ENCODE measurements at places on chromosomes 2 and 18.

GRCh38 chr18:78618726-78619125 lies 360.9 kb upstream of the SALL3 start:
- DNase-seq = no peak

DNA sequence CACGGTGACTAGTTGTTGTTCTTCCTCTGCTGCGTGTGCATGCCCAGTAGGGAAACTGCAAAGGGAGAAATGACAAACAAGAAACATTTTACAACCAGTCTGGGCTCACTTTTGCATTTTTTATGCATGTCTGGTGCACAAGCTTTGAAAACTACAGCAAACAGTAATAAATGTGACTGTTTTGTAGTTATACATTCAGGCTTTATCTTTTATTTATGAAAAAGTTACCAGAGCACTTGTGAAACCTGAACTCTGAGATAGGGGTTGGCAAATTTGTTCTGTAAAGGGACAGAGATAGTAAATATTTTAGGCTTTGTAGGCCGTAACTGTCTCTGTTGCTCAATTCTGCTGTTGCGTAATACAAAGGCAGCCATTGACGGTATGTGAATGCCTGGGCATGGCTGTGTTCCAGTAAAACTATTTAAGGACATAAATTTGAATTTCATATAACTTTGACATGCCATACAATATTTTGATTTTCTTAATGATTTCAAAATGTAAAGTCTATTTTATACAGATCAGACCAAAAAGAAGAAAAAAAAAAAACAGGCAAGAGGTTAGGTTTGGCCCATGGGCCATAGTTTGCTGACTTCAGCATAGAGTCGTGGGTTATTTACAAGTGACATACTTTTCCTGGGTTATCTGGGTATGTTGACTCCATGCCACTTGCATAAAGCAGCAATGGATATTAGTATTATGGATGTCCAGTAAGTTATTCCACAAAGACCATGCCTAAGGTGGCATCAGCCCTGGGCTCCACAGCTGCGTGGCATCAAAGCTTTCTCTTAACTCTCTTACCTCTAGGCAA lies 53.6 kb upstream of the EML6 start:
- no peak for DNase-seq

DNA sequence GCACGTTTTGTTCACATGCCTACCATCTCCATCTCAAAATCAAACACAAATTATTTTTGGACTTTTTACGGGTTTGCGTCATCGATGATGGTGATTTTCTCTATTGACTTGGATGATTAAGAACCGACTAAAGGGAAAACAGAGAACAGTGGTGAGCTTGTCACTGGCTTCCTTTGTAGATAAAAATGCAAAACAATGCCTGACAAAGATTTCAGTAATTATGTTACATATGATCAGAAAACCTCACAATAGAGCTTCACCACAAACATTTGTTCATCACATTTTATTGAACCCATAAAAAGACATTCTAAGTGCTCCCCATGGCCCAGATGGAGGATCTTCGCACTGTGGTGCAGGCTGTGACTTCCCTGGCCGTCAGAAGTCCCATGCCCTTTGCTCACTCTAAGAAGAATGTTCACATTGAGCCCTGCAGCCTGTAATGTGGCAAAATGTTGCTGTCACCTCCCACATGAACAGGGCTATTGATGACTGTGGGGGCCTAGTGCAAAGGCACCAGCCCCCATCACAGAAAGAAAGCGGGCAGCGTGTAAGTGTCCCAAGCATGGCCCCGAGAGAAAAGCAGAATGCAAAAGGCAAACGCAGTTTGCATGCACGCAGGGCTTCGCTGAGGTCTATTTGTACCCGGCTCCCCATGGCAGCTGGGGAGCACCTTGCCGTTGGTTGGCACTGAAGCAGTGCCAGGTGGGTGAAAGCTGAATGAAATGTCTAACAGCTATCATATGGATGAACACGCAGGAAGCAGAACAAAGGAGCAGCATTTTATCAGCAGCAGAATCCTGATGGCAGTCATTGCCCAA lies 60.6 kb downstream of the BCL2 start:
- no peak for DNase-seq

DNA sequence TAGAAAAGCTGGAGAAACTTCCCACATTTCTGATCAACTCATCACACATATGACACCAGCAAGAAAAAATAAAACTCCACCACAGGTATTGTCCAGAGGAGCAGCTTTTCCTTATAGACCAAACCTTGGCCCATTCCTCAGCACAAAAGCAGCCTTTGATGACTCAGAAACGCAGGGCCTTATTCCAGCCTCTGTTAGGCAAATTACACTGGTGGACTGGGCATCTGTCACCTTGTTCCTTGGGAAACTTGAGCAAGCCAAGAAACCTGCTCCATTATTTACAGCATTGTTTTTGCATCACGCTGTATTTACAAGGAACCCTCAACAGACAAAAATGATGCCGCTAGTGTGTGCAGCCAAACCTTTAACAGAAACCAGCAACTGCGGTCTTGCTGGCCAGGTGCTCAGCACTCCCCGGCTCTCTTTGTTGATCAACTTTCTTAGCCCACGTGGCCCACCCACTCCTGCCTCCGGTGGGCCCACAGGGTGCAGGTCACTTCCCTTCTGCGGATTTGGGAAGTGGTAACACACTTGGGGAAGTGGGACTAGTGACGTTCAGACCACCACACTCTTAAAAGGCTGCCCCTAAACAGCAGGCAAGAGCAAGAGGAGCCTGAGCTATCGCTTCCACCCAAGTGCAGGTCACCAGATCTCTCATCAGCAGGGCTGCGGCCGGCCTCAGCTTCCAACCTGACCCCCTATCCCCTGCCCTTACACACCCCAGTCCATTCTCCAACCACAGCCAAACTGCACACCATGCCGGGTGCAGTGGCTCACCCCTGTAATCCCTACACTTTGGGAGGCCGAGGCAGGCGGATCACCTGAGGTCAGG lies 1.5 kb downstream of the AP1S3 start:
- no peak for DNase-seq

DNA sequence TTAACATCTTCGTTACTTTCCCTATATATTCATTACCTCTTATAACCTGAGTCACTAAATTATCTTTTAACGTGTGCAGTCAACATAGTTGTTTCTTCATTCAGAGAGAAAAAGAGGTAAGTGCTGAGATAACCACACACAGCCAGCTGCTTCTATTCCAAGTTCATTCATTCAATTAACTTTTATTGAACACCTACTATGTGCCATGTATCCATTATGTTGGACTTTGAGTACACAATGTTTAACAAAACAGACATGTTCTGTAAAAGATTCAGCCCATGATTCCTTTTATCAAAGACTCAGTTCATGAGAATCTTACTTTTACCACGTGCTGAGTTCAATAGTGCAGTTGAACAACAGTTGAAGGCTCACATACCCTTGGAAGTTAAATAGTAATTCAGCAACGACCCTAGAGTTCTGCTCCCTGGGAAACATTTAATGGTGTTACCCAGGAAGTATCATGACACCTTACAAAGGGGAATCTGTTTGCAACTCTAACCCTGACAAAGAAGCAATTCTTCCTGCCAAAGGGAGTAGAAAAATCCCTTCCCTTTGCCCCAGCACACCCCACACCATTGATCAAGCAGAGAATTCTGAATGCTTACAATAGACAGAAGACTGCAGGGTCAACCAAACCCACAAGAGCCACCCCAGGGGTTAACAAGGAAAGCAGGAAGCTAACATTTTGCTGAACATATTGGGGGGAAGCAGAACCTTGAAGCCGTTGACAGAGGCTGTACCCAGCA lies 595.8 kb downstream of the STK39 start:
- DNase-seq = no peak

GRCh38 chr2:66830881-66831280 lies 396.0 kb downstream of the MEIS1 start:
- no peak for DNase-seq

GRCh38 chr2:140567734-140568133 lies 1563.1 kb downstream of the LRP1B start:
- DNase-seq = peak; percentile 1

GRCh38 chr2:42770288-42771131 lies 6.6 kb upstream of the OXER1 start:
- DNase-seq = no peak

GRCh38 chr2:11889101-11889850 lies 142.8 kb downstream of the LPIN1 start:
- no peak for DNase-seq

DNA sequence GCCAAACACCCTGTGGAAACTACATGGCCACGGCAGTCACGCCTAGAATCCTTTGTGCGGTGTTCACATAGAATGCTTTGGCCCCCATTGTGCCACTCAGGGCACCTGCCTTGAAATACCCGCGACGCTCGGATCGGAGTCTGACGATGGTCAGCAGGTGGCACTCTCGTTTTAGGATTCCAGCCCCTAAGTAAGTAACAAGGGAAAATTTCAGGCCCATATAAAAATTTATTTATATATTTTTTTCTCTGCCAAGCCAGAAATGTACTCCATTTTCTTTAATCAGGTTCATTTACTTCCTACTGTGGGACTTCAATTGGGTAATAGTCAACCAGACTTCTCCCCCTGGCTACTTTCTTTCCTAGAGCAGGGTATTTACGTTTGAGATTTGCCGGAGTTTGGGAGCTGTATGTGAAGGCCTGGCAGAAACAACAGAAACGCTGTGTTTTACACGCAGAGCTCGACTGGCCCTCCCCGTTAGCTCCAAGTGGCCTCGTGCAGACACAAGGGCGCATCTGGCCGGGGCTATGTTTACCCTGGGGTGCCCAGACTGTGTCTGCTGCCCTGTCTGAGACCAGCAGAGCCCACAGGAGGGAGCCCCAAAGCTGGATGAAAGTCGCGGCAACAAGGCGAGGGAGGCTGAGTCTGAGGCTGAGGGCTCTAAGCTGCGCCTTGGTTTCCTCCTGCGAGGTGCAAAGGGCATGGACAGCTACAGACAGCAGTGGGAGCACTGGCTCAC lies 41.6 kb downstream of the LRRC30 start:
- DNase-seq = peak; percentile 53

DNA sequence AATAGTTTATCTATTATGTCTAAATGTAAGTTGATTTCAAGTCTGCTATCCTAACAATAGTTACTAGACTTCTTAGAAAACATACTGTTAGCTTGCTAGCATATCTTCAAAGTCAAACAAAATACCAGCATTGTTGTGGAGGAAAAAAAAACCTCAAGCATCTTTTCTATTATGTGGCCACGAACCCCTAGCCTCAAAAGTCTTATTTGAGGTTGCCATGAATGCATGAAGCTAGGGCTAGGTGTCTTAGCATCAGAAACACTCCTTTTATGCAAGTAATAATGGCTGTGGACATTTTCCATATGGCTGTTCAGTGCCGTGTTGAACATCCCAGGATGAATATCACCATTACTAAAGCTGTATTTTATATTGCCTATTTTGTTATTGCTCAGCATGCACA lies 86.6 kb upstream of the OTX1 start:
- DNase-seq = no peak

- DNase-seq = no peak
Measured at GRCh38 chr2:191008286-191008685, 5.7 kb downstream of the STAT1 start.

DNA sequence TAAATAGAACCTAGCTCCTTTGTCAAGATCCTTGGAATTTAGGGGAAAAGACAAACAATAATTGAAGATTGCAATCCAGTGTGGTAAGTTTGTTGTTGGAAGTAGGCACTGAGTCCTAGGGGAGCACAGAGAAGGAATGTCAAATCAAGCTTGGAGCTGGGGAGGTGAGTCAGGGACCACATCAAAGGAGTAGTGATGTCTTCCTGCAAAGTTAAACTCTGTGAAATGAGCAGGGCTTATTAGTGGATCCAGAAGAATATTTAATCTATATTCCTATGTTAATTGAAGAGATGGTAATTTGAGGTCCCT lies 41.7 kb upstream of the NABP1 start:
- peak; percentile 29 for DNase-seq

GRCh38 chr2:168480356-168480755 lies 24.3 kb downstream of the CERS6 start:
- DNase-seq = no peak

DNA sequence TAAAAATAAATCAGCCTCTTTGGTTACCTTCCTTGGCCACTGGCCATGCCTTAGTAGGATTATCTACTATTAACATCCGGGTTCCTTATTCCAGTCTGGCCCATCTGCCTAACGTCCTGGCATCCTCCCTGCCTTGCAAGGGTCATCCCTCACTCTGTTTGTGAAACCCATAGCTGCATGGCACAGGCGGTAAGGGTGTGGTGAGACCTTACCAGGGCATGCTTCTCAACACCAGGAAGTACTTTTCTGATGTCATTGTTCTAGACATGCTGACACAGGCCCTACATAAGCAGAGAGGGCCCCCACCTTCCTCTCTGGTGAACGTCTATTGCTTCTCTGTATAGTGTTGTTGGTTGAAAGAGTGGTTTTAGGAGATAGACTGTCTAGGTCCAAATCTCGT lies 296.8 kb upstream of the SPRED2 start:
- DNase-seq = no peak

DNA sequence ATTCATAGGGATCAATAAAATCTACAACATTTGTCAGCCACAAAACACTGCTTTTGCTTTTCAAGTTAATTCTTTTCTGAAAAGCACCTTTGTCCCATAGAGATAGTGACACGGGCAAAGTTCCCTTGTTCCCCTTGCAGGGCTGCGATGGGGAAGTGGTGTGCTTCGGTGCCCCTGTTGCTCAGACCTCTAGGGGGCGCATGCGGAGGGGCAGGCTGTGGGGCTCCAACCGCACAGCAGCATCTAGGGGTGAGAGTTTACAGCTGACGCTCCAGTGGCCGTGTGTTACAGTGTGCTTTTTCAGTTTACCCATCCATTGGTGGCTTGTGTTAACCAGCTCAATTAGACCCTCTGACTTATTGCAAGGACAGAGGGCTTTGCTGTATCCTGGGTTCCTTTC lies 1432.2 kb upstream of the ACVR2A start:
- DNase-seq = no peak

DNA sequence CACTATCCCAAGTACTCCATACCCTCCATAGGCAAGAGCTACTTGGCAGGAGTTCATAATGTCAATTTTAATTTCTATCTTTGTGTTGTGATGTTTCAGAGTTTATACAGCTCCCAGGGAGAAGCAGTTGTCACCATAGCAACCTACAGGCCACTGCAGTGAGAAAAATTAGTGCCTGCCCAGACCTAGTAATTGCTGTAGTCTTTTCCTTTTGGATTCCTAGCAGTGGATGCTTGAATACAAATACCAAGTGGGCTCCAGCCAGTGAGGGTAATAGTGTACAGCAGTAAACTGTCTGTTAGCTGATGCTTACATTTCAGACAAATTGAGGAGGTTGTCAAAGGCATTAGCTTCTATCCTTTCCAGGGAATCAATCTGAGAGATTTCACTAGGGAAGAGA lies 26.7 kb downstream of the LHCGR start:
- no peak for DNase-seq

DNA sequence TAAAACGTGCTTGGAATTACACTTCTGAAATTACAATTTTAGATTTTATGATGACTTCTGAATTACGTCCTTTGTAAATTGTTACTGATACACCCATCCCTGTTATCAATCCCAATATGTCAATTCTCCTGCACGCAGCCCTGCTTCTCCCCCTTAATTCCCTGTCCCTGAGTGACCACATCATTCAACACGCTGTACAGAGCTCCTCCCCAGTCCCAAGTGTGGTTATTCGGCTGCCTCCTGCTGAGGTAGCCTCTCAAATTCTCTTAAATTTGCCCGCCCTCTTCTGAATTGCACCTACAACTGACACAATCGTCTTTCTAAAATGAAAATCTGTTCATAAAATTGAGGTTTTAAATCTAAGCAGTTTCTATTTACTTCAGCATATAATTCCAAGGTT lies 10.1 kb downstream of the SERPINB8 start:
- no peak for DNase-seq
